Esophagus muscularis mucosa (tissue), 4 donors: ENCODE measurements at places on chromosomes 12 and 14. TPM values are rescaled to one million over a fixed set of nuclear protein-coding genes. Genes with fewer than 3 reads are reported as not detected.

DNA sequence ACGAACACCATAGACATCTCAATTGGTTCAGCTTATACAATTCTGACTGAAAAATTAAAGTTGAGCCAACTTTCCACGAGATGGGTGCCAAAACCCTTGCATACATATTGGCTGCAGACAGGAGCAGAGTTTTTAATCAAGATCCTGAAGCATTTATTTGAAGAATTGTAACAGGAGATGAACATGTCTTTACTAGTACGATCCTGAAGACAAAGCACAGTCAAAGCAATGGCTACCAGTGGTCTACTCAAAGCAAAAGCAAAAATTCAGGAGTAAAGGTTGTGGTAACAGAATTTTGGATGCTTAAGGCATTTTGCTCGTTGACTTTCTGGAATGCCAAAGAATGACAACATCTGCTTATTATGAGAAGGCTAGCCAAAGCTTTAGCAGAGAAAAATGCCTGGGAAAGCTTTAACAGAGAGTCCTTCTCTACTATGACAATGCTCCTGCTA lies 20.7 kb downstream of the ZDHHC17 start:
- no peak for DNase-seq

FOXA1 gene
- 0.97 TPM for total RNA-seq

DNA sequence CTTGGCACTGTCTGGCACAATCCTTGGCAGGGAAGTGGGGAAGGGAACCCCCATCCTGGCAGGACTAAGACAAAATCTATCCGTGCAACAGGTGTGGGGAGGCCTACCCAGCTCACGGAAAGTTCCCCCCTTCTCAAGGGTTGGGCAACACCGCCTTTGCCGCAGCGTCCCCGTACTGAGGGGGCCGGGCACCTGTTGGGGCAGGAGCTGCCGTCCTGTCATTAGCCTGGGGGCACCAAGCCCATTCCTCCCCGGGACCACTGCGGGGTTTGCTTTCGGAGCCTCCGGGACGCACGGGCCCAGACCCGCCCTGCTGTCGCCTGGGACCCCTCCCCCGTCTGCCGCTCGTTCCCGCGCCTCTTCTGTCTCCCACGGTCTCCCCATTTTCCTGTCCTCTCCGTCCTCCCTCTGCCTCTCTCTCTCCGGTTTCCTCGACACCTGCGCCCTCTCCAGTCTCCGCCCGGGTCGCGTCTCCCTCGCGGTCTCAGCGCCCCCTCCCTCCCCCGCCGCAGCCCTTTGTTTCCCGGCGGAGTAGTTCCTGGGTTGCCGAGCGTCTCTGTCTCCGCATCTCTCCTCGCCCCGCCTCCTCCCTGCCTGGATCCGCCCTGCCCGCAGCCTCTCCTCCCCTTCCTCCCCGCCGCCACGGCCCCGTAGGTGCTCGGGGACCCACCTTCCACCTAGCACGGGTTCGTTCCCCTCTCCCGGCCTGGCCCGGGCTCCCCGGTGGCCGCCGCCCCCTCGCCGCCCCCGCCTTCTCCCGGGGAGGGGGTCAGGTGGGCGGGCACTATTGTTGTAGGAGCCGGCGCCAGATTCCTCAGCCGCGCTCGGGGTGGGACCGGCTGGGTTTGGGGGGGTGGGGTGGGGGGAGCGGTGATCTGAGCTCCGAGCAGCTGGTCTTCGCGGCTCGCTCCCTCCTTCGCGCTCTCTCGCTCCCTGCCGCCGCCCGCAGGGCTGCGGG lies at the start of gene CACNB3:
Gene CACNB3, plus strand, starts transcription at position 624 of the 958 bp plus-strand sequence. CDS start 434 bp downstream, outside the sequence.
- no peak for DNase-seq

NTF3 gene
- total RNA-seq: 1.0 TPM
